Naive thymus-derived CD8-positive, alpha-beta T cell (primary cell): ENCODE measurements at places on chromosomes 7 and 10.
A peak's percentile ranks its signal among the peaks of the same experiment; 100 is the strongest.

- no peaks in the 10 kb centered on the region for H3K4me1 ChIP-seq
- H3K4me3 ChIP-seq, result no peak overlapping the region
- no peak overlapping the region for H3K27ac ChIP-seq
- no peaks in the 10 kb centered on the region for H3K27me3 ChIP-seq
These were observed 38.0 kb upstream of the TMEM196 start for GRCh38 chr7:19811386-19811785.

GRCh38 chr10:63825111-63825510 lies 303.9 kb downstream of the REEP3 start:
- H3K4me3 ChIP-seq, result no peak overlapping the region
- H3K27me3 ChIP-seq, result peaks cover 17% of the 10 kb centered on the region
- H3K4me1 ChIP-seq, result no peaks in the 10 kb centered on the region
- H3K36me3 ChIP-seq, result no peaks in the 10 kb centered on the region
- no peak overlapping the region for H3K27ac ChIP-seq

DNA sequence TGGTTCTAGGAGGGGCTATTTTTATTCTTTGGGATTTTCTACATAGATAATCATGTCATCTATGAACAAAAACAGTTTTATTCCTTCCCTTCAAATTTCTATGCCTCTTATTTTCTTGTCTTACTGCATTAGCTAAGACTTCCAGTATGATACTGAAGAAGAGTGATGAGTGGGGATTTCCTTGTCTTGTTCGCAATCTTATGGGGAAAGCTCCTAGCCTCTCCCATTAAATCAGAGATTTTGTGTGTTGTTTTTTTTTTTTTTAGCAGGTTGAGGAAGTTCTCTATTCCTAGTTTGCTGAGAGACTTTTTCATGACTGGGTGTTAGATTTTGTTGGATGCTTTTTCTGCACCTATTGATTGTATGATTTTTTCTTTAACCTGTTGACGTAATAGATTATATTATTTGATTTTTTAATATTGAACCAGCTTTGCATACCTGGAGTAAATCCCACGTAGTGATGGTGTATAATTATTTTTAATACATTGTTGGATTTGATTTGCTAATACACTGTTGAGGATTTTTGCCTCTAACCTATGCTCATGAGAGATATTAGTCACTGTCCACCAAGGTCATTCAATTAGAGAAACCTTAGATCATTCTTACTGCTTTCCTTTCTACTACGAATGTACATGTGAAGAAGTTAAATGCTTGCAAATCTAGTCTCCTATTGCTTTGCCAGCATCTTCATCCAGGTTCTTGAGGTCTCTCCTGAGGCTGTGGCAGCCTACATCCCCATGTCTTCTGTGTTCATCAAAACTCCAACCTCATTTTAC lies 6.5 kb downstream of the ATP5F1C start:
- H3K36me3 ChIP-seq, result peaks cover 76% of the 10 kb centered on the region
- no peak overlapping the region for H3K27ac ChIP-seq
- no peaks in the 10 kb centered on the region for H3K27me3 ChIP-seq

- H3K36me3 ChIP-seq, result no peaks in the 10 kb centered on the region
- H3K4me3 ChIP-seq, result no peak overlapping the region
- no peaks in the 10 kb centered on the region for H3K27me3 ChIP-seq
These were observed 750.7 kb downstream of the MAGI2 start for GRCh38 chr7:78702770-78703169.

GRCh38 chr7:150716368-150716767 lies at the start of gene GIMAP1:
TSS of gene GIMAP1 (plus strand) at chr7:150716613. CDS start at chr7:150719048, 2,435 bp downstream.
- peaks cover 63% of the 10 kb centered on the region for H3K4me1 ChIP-seq
- peak within 1 kb of the TSS; percentile 96 for H3K27ac ChIP-seq
- peak within 1 kb of the TSS; percentile 94 for H3K4me3 ChIP-seq
- peaks cover 36% of the 10 kb centered on the region for H3K36me3 ChIP-seq
- peak; percentile 80 for DNase-seq

DNA sequence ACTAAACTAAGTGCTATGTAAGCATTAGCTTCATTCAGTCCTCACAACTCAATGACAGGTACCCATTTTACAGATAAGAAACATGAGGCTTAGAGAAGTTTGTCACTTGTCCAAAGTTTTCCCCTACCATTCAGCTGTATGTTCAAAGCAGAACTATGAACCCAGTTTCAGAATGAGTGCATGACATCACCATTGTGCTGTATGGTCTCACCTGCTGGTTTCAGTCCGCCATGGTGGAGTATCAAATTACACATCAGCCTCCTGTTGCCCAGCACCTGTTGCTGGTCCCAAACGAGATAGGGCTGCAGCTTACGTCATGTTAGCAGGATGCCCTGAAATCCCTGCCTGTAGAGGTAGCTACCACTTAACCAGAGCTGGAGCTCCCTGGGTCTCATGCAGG lies 95.0 kb downstream of the DYNC1I1 start:
- H3K36me3 ChIP-seq, result no peaks in the 10 kb centered on the region
- no peak for DNase-seq
- no peak overlapping the region for H3K4me3 ChIP-seq
- H3K4me1 ChIP-seq, result no peaks in the 10 kb centered on the region

- H3K27me3 ChIP-seq, result no peaks in the 10 kb centered on the region
- DNase-seq, result no peak
- H3K27ac ChIP-seq, result no peak overlapping the region
- no peaks in the 10 kb centered on the region for H3K36me3 ChIP-seq
These were observed 113.8 kb upstream of the GLI3 start for GRCh38 chr7:42350801-42351200.

GRCh38 chr10:19014498-19014897 lies 34.1 kb upstream of the MALRD1 start:
- H3K27ac ChIP-seq, result no peak overlapping the region
- no peaks in the 10 kb centered on the region for H3K4me1 ChIP-seq
- no peak overlapping the region for H3K4me3 ChIP-seq
- DNase-seq, result no peak
- H3K27me3 ChIP-seq, result no peaks in the 10 kb centered on the region

GRCh38 chr7:111409714-111410422 lies 152.4 kb downstream of the IMMP2L start:
- DNase-seq, result no peak
- H3K4me3 ChIP-seq, result no peak overlapping the region
- H3K27ac ChIP-seq, result no peak overlapping the region
- no peaks in the 10 kb centered on the region for H3K27me3 ChIP-seq

GRCh38 chr10:69201045-69201444 lies 19.1 kb upstream of the HKDC1 start:
- peaks cover 17% of the 10 kb centered on the region for H3K4me1 ChIP-seq
- no peaks in the 10 kb centered on the region for H3K27me3 ChIP-seq
- DNase-seq, result no peak

DNA sequence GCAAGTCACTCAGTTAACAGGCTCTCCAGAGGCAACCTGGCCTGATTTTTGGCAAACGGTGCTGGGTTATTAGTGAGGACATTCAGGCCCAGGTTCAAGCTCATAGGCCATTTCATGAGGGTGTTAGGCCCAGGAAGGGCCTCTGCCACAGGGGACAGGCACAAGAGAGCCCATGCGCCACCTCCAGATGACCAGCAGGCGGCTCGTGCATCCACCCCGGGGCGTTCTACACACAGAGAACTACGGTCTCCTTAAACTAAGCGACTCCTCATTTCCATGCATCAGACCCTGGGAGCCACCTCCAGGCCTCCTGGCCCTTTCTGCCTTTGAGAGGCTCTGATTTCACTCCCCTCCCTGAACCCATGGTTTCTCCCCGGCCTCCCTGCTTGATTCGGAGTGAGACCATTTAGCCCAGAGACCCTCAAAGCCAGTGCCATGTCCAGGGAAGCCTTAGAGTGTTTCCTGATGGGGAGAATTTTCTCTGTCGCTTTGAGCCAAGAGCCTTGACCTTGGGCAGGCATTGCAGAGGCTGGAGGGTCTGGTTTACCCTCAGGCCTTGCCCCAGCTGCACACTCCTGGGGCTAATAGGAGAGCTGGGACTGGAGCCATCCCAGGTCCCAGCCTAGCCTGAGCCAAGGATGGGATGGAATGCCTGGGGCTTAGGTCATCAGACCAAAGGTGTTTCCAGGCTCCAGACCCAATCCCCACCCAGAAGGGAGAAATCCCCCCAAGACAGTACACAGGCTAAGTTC lies 188.0 kb downstream of the GRID1 start:
- no peak for DNase-seq
- no peak overlapping the region for H3K4me3 ChIP-seq
- H3K36me3 ChIP-seq, result no peaks in the 10 kb centered on the region

- H3K27ac ChIP-seq, result no peak within 1 kb of the TSS
- H3K27me3 ChIP-seq, result peaks cover 46% of the 10 kb centered on the region
- H3K36me3 ChIP-seq, result no peaks in the 10 kb centered on the region
These were observed at the start of gene COBL for GRCh38 chr7:51316666-51317581. TSS of gene COBL (minus strand) at chr7:51316809. CDS start at chr7:51316633, 176 bp downstream.

- no peak overlapping the region for H3K4me3 ChIP-seq
- no peaks in the 10 kb centered on the region for H3K36me3 ChIP-seq
- H3K4me1 ChIP-seq, result no peaks in the 10 kb centered on the region
- DNase-seq, result no peak
These were observed 161.4 kb downstream of the AGMO start for GRCh38 chr7:15400440-15400839.

DNA sequence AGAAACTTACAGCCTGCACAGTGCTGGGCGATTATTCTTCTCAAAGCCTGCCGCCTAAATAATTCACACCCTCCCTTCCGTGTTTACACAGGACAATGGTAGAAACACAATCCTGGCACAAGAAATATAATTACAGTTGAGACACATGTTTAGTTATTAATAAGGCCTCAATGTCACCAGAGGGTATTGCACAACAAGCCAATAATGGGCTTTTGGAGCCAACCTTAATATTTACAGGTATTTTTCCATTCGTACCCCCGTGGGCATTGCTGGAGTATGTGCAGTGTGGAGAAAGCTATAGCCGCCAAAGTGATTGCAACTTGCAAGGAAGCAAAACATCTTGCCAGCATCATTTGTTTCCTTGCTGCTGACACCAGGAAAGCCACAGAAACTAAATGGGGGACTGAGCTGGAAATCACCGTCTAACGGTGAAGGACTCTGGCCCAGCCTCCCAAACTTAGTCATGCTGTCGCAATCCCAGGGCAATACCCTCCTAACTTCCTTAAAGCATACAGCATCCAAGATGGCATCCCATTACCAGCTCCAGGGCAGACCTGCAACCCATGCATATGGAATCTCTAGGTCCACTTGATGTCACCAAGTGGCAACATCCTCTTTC lies 8.6 kb downstream of the CALN1 start:
- H3K27me3 ChIP-seq, result peaks cover 9% of the 10 kb centered on the region
- no peak overlapping the region for H3K4me3 ChIP-seq
- H3K4me1 ChIP-seq, result no peaks in the 10 kb centered on the region
- no peak overlapping the region for H3K27ac ChIP-seq
- no peak for DNase-seq
- no peaks in the 10 kb centered on the region for H3K36me3 ChIP-seq

DNA sequence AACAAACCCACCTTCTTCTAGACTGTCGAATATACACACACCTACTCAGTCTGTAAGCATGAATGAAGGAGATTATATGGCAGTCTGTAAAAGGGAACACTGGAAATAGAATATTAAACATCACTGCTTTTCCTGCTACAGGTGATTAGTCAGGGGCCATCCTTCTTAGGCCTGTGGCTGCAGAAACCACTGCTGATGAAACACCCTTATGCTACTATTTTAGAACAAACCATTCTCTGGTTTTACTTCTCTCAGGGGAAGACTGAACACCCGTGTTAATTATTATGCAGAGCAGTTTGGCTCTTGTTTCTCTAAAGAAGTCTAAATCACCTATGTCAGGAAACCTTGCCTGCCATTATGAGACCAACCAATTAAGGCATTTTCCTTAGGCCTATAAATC lies 351.1 kb upstream of the KLF6 start:
- H3K4me1 ChIP-seq, result peaks cover 20% of the 10 kb centered on the region
- no peaks in the 10 kb centered on the region for H3K36me3 ChIP-seq
- no peak overlapping the region for H3K4me3 ChIP-seq
- no peak overlapping the region for H3K27ac ChIP-seq
- DNase-seq, result no peak

DNA sequence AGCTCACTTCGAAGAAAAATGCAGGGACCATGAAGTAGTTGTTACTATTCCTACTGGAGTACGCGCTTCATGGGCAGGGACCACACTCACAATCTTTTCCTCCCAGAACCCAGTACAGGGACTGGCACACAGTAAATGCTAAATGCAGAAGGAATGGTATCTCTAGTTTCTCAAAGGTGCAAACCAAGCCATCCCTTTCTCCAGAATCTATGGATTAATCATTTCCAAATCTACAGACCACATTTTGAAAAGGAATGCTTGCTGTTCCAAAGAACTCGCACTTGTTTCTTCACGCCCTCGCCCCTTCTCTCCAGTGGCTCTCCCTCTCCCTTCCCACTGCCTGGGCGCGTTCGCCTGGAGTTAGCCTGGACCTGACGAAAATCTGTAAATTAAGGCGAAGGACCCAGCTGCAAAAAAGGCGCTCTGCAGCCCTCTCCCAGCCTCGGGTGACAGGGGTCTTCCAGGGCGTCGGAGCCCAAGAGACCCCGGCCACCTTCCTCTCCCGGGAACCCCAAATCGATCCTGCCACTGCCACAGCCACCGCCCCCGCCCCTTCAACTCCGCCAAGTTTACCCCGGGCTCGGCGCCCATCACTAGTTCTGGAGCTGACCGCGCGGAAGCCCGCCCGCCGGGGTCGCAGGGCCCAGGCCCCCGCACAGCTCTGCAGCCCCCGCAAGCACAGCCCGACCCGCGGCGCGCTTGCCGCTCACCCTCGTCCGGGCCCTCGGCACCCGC lies 527 bp downstream of the PDIA4 start:
- no peaks in the 10 kb centered on the region for H3K36me3 ChIP-seq
- H3K27ac ChIP-seq, result peak overlapping the region; percentile 94
- no peak for DNase-seq
- H3K4me3 ChIP-seq, result peak overlapping the region; percentile 92
- no peaks in the 10 kb centered on the region for H3K27me3 ChIP-seq

DNA sequence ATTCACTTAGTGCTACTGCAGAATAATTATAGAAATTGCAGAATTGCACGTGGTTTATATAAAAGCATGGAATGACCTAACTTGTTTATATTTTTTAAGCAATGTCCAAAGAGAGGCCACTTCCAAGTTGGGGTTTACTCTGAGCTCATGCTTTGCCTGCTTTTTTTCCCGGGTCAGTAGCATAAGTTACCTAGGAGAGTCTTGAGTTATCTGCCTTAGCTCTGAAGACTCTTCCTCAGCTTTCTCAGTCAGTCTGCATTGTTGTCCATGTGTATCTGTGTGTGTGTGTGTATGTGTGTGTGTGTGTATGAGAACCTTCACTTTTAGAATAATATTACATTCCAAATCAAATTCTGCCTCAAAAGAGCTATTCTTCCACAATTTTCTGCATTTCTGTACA lies 239.5 kb upstream of the TCF7L2 start:
- no peak for DNase-seq
- no peak overlapping the region for H3K4me3 ChIP-seq
- no peaks in the 10 kb centered on the region for H3K27me3 ChIP-seq
- no peak overlapping the region for H3K27ac ChIP-seq
